Tongue (tissue), 3 donors: ENCODE measurements at places on chromosomes 7 and 10. TPM values are rescaled to one million over a fixed set of nuclear protein-coding genes. Genes with fewer than 3 reads are reported as not detected.
A peak's percentile ranks its signal among the peaks of the same experiment; 100 is the strongest.

The UTF1 gene
- total RNA-seq = not detected

- DNase-seq = no peak
These were observed 6.1 kb downstream of the CYP2W1 start for GRCh38 chr7:988963-989529.

The IL15RA gene
- 3.0 TPM for total RNA-seq

- DNase-seq = peak; percentile 17
These were observed 1.1 kb downstream of the RABGEF1 start for GRCh38 chr7:66741710-66742049.

DNA sequence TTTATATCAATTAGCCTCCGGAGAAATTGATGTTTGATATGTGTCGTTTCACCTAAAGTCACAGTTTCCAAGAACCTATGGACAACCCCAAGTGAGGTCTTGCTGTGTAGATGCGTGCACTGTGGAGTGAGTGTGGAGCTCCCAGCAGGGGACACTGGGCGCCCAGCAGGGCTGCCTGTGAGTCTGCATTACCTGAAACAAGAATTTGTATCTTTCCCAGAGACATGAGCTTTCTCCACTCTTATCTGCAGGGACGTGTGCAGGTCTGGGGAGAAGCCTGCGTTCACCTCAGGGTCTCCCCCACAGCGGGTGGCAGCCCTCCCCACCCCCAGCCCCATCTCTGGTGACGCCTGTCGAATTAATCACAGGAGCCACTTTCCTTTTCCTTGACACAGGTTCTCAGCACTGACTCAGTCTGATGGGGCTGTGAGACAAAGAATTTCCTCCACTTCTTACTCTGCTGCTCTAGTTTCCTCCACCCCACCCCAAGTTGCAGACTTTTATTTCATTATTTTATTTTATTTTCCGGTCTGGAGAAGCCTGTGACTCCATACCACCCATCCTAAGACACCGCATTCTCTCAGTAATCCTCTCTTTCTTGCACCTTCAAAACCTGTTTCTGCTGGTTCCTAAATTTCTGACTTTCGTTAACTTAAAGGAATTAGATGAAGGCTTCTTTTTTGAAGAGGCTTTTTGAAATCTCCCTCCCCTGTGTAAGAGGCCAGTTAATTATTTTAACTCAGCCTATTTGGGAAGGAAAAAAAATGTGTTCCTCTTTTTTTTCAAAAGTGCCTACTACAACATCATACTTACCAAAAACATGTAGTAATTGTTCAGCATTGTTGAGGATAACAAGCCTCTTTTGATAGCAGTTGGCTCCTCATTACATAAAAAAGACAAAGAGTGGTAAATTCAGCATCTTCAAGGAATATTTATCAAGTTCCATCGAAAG lies 17.0 kb upstream of the INSIG1 start:
- no peak for DNase-seq

The MGMT gene
- 37.8 TPM for total RNA-seq

- DNase-seq = no peak
These were observed 40.8 kb downstream of the TRIM24 start for GRCh38 chr7:138500892-138501291.

The ZNF3 gene
- 28.0 TPM for total RNA-seq

DNA sequence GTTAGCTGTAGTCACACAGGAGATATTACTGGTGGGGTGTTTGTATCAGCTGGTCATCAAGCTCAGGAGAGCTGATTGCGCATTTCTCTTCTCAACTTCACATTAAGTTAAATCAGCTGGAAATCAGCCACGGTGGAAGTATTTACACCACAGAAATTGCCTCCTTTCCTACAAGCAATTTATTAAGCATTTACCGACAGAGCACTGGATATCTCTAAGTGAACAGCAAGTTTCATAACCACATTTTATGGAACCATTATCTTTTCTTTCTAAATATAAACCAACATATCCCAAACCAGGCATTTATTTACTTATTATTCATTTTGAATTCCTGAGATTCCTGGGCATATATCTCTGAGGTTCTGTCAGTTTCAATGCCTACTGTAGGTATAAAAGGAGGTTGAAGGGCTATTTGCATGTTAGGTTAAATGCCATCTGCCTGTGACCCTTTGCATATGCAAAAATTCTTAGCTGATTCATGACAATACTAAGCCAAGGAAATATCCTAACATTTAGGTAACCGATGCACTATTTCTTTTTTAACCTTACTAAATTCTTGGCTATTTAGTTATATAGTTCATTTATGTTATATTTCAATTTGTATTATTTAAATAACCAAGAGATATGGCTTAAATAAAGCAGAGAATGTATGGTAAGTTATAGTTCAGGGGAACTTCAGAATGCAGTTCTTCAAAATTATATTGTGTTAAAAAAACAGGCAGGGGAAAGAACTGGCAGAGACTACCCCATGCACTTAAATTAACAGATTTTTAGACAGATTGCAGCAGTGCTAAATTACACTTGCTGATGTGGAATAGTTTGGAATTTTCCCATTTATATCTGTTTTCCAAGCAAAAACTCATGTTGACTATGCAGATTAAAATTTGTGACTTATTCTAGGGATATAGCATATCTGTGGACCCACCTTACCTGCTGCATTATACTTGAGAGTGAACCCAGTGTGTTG lies 56.8 kb downstream of the DYNC1I1 start:
- no peak for DNase-seq

DNA sequence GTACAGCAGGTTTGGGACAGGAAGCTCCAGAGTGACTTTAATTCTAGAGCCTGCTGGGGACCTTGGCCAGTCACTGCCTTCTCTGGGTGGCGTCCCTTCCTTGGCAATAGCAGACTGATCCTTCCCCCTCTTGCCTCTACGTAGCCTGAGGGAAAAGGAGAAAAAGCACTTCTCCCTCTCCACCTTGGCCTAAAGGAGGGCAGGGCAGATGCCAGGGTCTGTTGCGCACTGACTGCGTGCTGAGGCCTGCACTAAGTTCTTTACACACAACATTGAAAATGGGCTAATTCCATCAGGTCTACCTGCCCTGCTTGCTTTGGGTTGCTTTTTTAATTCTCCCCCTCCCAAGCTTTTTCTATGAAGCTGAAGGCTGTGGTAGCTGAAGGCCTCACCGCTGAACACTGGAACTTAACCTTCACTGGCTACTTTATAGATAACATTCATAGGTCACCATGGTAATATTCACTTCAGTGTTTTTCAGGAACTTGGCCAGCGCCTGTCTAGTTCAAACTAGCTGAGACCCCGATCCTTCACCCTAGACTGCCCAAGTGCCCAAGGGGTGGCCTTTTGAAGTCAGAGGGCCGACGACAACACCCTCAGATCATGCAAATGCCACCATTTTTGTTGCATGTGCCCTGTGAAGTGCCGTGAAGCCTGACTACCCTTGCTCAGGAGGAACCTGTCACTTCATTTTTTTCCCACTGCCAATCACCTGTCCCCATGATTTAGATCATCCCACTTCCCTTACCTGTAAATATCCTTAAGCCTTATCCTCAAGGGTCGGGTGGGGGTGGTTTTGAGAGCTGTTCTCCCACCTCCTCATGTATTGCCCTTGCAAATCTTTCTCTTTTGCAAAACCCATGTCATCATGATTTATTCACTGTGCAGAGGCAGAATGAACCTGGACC lies 28.7 kb downstream of the PRF1 start:
- DNase-seq = no peak

DNA sequence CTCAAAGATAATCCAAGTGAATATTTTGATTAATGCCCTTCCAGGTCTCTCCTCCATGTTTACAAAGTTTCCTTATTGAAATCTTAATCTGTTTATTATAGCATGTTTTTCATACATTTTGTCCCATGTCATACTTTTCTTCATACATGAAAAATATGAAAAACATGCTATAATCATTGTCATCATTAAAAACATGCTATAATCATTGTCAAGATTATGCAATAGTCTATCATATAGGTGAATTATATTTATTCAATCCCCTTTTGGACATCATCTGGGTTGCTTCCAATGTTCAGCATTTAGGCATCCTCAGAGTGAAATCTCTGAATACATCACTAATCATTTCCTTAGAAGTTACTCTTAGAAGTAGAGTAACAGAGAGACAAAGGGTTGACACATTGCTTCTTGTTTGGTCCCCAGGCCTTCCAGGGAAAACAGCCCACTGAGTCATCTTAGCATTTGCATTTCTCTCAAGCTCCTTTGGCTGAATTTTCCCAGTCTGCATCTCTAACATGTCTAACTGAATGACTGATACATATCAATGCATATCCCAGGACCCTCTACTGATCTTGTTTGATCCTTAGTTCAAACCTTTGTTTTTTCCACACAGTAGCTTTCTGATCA lies 87.0 kb downstream of the SGMS1 start:
- no peak for DNase-seq

The EIF5AL1 gene
- 0.10 TPM for total RNA-seq

GRCh38 chr7:12257582-12257981 lies 46.5 kb downstream of the TMEM106B start:
- DNase-seq = peak; percentile 2

The FGFR2 gene
- total RNA-seq = 50.6 TPM

DNA sequence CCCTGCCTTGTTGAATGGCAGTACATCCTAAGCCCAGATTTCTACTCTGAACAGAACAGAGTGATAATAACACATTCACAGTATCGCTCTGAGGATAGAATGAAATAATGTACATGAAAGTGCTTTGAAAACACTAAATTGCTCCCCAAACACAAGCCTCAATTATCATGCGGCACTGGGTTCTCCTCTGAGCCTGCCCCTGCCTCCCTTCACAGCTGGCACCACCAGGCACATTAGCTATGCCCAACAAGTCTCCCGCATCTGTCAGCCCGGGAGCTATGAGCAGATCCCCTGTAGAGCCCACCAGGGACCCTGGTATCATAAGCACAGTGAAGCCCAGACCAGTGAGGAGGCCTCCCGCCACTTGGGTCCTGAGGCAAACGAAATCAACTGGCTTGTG lies 405.5 kb downstream of the GRID1 start:
- DNase-seq = peak; percentile 3

- no peak for DNase-seq
These were observed 2.8 kb downstream of the HTRA1 start for GRCh38 chr10:122464250-122464510.

The FAM180A gene
- 1.4 TPM for total RNA-seq

The KMT2E gene
- 147 TPM for total RNA-seq

The ZNRF2 gene
- total RNA-seq = 26.4 TPM

DNA sequence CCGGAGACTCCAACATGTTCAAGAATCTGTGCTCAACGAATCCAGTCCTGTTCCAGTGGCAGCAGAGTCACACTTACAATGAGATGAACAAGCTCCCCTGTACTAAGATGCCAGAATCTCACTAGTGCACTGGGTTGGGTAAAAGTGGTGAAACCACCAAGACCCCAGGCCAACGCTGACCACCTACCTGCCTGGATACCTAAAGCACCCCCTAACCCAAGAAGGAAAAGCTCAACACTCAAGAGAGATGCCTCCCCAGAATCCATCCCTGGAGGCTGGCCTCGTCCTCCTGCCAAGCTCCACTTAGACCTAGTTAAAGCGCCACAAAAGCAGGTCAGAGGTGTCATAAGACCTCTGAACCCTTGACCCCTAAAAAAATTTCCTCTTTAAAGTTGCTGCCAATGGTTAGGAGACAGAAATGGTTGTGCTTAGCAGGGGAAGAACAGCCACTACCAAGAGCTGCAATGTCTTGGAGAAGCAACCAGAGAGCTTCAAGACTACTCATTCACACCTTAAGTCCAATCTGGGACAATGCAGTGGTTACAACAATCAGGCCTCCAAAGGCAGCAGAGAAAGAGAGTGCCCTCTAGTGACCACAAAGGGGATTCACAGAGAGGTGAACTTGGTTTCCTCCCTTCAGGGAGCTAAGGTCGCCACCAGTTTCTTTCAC lies 94.6 kb upstream of the MACROH2A2 start:
- DNase-seq = peak; percentile 32

GRCh38 chr10:15313843-15314242 lies 57.2 kb downstream of the FAM171A1 start:
- peak; percentile 67 for DNase-seq

The RNF32 gene
- 0.92 TPM for total RNA-seq

- no peak for DNase-seq
These were observed 11.2 kb upstream of the PFKFB3 start for GRCh38 chr10:6191569-6191968.

GRCh38 chr7:117982071-117983055 lies 109.1 kb upstream of the CTTNBP2 start:
- DNase-seq = no peak

DNA sequence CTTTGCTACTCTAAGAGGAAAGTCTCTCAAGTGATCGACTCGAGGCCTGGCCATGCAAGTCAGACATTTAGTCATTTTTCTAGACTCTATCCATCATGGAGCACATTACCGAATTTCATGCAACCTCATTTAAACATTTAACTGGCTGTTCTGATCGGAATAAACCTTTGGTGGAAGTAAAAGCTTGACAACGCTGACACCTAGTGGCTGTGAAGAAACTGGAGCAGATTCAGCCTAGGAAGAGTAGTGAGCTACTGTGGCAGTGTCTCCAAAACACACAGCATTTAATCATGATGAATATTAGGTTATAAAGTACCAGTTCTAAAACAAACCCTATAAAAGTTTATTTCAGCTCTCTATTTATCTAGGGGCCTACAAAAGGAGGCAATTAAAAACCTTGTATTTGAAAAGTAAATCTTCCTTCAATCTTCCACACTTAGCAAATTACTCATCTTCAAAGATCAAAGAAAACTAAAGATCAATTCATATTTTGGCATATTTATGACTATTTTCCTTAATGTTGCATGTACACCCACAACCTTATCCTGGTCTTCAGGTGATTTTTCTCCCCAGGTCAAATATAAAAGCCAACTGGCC lies 175.0 kb downstream of the CTNNA3 start:
- DNase-seq = peak; percentile 84

DNA sequence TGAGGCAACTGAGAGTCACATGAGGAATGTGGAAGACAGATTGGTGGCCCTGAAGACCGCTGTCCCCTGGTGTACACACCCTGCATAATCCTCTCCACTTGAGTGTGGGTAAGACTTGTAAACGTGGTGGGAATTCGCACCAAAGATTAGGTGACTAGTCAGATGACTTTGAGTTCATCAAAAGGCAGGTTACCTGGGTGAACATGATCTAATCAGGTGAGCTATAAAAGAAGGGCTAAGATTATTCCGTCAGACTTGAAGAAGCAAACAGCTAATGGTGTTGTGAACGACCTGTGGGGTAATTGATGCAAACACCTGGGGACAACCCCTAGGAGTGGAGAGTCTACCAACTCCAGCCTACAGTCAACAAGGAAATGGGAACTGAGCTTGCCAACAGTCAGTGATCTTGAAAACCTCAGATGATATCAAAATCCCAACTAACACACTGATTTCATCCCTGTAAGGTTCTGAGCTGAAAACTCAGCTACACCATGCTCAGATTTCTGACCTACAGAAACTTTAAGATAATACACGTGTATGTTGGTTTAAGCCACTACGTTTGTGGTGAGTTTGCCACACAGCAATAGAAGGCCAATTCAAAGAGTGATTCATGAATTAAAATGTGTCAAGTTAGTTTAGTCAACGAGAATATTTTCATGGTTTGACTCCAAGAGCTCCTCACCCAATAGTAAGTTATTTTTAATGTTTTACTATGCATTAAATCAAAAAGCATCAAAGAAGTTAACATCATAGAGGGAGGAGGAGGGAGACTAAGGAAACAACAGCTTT lies 16.7 kb downstream of the PRTFDC1 start:
- no peak for DNase-seq

The BLNK gene
- total RNA-seq = 2.2 TPM

The VAX1 gene
- total RNA-seq = not detected

The LRCH4 gene
- total RNA-seq = 30.1 TPM

The ZNF25 gene
- total RNA-seq = 27.5 TPM
